ENCODE measurements at places on chromosomes 3 and 15.

DNA sequence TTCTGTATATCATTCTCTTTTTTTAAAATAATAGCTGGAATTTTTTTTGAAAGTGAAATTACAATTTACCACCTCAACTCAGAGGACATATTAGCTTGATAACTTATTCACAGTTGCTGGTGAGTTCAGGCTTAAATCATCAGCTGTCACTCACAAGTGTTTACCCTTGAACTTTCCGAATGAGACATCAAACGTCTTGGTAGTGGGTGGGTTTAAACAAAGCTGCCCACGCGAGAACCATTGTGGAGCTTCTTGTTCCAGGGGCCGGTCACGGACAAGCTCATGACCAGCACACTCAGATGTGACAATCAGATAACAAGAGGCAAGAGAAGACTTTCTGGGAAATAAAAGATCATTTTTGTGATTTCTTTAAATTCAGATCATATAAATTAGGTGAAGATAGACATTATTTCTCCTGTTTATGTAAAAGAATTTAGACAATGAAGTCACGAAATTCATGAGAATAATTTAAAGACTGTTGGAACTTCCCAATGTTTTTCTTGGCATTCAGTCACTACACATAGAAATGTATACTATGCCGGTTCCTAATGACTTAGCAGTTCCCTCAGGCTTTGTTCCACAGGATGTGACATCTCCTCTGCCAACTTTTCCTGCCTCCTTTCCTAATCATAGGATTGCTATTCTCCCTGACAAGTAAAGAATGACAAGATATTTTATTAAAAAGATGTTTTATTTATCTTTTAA is 29.3 kb downstream of the BTD start:
- DNase-seq = no peak

GRCh38 chr3:1591327-1592028 is 498.7 kb downstream of the CNTN6 start:
- DNase-seq = no peak

- DNase-seq = no peak
These were observed 11.3 kb downstream of the SHISA5 start for GRCh38 chr3:48492461-48493202.

GRCh38 chr3:45555086-45555591 is 39.4 kb upstream of the LIMD1 start:
- DNase-seq = no peak

GRCh38 chr3:37689645-37690356 is 171.9 kb upstream of the CTDSPL start:
- DNase-seq = no peak

DNA sequence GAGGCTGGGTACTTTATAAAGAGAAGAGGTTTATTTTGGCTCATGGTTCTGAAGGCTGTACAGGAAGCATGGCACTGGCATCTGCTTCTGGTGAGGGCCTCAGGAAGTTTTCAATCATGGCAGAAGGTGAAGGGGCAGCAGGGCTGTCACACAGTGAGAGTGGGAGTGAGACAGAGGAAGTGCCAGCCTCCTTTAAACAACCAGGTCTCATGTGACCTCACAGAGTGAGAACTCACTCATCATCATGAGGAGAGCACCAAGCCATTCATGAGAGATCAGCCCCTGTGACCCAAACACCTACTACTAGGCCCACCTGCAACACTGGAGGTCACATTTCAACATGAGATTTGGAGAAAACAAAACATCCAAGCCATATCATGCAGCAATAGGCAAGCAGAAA is 9.3 kb upstream of the RFTN1 start:
- DNase-seq = no peak

DNA sequence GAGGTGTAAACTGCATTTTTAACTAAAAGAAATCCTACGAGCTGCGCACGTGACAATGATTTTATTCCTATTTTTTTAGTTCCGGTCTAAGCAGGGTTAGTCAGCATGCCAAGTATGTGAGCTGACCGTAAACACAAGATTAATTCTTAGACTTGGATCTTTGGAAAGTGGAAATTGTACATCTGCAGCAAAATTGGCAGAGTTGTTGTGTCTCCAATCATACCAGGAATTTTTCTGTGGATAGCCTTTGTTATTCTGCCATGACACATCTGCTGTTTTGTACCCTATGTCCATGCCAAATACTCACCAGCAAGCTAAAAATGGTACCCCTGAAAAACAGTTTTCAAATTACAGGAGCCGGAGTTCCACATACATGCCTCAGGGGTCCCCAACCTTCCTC is 562.5 kb downstream of the UNC13C start:
- no peak for DNase-seq

GRCh38 chr3:175913286-175913685 is 1054.2 kb downstream of the NAALADL2 start:
- no peak for DNase-seq

DNA sequence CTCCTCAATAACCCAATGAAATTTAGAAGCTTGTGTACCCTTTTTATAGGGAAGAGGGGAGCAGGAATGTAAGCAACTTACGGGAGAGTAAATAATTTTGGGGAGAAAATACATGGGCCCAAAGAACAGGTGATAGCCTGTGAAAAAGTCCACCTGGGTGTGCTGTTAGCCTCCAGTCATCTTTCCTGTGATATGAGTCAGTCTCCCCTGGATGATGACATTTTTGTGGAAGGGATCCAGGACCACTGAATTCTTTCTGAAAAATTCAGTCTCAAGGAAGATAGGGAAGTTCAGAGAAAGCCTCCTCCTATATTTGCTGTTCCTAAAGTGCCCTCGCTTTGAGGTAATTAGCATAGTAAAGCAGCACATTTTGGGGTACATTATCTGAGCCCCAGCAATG is 149.8 kb downstream of the SQOR start:
- no peak for DNase-seq

- DNase-seq = no peak
These were observed 15.8 kb downstream of the PLXNA1 start for GRCh38 chr3:126998728-126999127.

DNA sequence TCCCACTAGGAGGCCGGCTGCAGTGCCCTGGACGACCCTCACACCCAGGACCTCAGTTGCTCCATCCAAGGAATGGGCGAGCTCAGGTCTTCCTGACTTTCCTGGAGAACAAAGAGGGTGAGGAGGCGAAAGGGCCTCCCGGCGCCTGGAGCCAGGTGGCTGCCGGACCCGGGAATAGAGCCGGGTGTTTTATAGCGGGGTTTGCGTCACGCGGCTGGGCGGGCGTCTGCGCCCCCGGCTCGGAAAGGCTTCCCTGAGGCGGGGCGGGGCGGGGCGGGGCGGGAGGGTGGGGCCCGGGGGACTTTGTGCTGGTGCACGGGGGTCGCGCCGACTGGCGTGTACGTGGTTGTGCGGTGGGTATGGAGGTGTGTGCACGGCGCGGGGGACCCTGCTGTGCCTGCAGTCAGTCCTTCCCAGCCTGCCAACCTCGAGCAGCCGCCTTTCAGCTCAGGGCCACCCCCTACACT is 4.6 kb upstream of the PRKCD start:
- no peak for DNase-seq

DNA sequence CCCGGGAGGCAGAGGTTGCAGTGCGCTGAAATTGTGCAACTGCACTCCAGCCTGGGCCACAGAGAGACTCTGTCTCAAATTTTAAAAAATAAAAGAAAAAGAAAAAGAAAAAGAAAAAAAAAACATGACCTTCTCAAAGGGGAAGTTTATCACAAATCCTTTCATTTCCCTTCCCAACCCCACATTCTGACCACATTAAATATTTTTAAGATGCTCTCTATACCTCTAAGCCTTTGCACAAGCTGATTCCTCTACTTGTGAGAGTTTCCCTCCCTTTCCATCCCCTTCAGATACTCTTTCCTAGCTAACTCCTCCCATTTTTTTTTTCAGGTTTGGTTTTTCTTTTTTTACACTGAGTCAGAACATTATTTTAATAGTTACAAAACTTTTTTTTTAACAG is 4.0 kb downstream of the HIGD1A start:
- no peak for DNase-seq

- no peak for DNase-seq
These were observed 65.6 kb upstream of the CD47 start for GRCh38 chr3:108156312-108156853.

DNA sequence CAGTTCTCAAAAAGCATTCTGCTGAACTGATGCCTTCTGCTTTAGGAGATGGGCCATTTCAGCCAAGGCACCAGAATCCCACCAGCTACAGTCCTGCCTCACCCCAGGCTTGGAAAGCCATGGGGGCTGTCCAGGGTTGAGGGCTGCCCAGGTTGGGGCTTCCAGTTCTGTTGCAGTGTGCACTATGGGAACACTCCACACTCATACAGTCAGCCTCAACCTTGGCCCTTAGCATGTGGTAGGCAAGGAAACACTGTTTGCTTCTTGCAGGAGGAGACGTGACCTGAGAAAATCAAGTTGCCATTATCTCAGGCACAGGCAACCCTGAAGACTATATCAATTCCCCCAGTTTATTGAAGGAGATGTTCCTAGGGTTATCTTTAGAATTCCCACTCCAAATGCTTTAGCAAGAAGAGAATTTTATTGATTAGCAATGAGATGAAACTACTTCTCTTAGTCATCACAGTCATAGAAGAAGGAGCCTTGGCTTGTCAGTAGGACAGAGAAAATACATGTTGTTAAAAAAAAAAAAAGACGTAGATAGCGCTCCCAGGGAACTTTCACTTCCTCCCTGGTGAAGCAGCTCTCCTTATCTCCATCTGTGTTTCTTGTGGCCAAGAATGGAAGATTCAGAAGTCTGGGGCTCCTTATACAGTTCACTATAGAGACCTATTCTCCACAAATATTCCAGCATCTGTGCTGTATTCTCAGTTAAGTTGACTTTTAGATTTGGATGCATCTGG is 38.3 kb upstream of the IL12A start:
- no peak for DNase-seq

- DNase-seq = no peak
These were observed 31.3 kb upstream of the ST3GAL6 start for GRCh38 chr3:98731720-98732285.

DNA sequence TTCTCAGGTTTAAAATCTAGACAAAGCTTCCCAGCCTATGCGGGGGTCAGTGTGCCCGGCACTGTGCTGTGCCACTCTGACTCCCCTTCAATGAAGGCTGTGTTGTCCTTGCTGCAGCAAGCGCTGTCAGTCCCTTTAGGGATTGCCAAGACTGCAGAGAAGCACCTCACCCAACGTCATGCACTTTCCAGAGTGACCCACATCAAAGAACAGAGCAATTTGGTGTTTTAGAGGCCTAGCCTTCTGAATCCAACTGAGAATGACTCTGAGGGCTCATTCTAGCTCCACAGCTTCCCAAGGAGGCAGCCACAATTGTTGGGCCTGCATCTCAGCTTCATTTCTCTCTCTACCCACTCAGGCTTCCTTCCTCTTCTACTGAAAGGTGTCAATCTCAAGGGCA is 26.4 kb downstream of the SLC9A9 start:
- DNase-seq = no peak

DNA sequence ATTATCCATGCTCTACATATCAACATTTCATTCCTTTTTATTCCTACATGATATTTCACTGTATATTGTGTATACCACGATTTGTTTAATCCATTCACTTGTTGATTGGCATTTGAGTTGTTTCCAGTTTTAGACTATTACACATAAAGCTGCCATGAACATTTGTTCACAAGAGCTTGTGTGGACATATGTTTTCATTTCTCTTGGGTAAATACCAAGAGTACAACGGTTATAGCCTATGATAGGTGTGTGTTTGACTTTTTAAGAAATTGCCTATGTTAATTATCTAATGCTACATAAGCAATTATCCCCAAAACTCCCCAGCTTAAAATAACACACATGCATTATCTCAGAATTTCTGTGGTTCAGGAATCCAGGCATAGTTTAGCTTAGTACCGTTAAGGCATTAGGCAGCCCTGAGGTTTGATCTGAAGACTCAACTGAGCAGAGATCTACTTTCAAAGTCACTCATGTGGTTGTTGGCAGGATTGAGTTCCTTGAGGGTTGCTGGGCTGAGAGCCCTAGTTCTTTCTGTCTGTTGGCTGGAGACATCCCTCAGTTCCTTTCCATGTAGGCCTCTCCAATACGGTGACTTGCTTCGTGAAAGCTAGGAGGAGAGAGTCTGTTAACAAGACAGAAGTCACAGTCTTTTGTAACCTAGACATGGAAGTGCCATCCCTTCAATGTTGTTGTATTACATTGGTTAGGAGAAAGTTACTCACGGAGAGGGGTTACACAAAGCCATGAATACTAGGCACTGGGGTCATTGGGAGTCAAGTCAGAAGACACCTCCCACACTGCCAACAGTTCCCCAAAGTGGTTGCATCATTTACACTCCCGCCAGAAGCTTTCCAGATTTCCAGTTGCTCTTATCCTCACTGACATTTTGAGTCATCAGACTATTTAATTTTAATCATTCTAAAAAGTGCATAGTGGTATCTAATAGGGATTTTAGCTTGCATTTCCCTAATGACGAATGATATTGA is 21.0 kb upstream of the PCSK6 start:
- DNase-seq = no peak

- no peak for DNase-seq
These were observed 183.6 kb upstream of the ZNF385D start for GRCh38 chr3:21934591-21934990.

DNA sequence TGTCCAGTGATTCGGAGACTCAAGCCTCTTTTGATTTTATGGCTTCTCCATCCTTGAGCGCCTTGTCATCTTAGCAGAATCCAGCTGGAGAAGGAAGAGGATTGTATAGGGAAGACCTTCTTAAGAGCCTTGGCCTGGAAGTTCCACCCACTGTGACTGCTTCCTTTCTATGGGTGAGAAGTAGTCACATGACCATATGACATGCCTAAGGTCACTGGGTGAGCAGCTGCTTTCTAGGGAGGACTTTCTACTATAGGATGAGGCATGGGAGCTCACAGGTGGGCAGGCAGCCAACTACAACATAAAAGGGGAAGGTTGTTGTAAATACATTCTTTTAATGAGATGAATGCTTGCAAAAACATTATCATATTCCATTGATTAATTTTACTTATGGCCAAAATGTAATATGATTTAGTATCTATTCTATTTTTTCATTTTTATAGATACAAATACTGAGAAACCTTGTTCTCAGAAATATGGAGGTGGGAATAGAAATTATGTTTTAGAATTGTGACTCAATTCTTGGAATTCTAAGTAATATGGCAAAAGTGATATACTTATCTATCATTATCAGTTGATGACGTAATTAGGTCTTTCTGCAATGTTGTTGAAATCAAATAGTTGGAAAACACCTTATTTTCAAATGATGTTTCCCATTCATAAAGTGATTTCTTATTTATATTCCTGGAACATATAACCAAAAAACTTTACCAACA is 53.6 kb upstream of the MINAR1 start:
- no peak for DNase-seq

DNA sequence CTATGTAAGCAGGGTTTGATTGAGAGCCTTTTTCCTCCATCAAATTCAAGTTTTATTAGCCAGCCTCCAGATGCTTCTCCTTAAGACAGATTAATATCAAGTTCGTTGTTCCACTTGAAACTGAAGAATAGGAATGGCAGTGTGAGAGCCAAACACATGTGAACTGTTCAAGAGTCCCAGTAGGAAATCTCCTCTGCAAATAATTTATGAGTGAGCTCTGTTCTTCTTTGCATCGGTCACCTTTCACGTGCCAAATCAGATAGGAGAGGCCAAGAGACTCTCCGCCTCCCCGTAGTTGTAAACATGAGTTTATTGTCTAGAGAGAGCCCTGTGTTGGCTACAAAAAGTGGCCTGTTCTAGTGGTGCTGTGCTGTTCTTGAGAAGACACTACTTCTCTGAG is 372.1 kb upstream of the NR2F2 start:
- DNase-seq = no peak

Data from substantia nigra (tissue), 51 donors.